ENCODE measurements at places on chromosomes 7 and 10.

- no peak for DNase-seq
These were observed 83.7 kb upstream of the ATP6V0A4 start for GRCh38 chr7:138881579-138882188.

GRCh38 chr7:102417105-102417504 is 16.3 kb upstream of the ORAI2 start:
- DNase-seq: no peak

DNA sequence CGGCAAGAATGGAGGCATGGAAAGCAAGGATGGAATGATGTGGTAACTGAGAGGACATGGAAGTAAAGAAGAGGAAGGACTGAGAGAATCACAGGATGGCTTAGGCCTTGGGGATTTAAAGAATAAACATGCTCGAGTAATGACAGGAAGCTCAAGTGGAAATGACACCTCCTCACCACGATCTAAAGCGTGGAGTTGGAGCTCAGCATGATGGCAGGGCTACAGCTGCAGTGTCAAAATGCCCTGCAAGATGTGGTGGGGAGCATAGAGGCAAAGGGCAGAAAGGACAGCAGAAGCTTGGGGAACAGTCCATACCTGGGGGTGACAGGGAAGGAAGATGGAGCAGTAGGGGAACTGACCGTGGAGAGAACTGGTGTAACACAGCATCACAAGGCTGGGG is 229.5 kb upstream of the PLXNA4 start:
- DNase-seq: no peak

- no peak for DNase-seq
These were observed 17.3 kb upstream of the CSGALNACT2 start for GRCh38 chr10:43120929-43121314.

DNA sequence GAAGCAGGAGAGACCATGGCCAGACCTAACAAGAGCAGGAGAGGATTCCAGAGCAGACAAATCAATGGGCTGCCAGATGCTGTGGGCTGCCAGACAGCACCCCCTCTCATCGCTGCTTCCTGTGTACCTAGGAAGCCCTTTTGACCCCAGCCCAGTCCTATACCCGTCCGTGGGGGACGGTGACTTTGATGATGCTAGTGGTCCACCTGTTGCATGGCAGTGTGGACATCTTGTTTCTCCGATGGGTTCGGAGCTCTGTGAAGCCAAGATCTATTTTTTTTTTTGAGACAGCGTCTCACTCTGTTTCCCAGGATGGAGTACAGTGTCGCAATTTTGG is 18.2 kb upstream of the GDI2 start:
- no peak for DNase-seq

DNA sequence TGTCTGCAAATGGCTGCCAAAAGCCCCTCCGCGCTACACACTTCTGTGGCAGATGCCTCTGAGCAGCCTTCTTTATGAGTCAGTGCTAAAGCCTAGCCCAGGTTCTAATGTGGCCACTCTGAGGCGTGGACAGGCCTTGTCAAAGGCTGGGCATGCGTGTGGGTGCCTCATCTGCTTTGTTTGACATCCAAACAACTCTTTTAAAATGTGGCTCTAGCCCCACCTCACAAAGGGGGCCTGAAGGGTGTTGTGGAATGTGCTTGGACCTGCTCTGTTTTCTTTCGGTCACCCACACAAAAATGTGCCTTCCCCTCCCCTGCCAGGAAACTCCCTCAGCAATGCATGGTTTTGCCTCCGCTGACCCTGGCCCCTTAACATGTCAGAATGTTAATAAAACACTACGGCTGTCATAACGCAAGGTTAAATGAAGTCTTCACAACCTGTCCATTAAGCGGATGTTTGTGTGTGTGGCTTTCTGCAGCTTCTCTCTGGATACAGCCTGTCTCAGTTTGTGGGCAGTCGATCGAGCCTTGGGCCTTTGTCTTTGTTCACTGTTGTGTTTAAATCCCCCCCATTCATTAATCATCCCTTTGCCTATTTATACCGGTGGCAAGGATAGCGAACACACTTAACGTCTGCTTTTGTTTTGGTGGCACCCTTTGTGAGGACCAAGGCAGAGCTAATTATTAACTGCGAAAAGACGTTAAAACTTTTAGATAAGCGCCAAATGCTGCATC is 718.9 kb downstream of the LRMDA start:
- no peak for DNase-seq

DNA sequence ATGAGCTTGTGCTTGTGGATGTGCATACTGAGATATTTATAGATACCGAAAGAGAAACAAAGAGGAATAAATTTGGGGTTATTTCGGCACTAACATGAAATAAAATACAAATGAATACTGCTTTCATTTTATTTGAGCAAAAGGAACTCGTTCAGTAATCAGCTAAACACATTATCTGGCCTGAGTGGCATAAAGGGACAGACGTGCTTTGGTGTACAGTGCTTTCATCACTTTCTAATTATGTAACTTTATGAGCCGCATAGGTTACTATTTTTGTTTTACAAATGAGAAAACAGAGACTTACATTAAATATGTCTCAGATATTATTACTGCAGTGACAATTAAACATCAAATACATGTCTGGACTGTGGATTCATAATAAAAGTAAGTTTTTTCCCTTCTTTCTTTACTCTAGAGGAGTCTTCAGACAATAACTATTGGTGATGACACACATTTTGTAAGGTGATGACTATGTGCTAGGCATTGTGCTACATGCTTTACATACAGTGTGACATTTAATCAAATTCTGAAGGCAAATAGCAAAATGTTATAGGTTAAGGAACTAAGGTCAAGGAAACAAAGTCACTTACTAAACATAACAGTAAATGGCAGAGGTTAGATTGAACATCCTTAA is 503.3 kb downstream of the SORCS1 start:
- DNase-seq: no peak

- DNase-seq: no peak
These were observed 125.3 kb downstream of the ADARB2 start for GRCh38 chr10:1611936-1612550.

- DNase-seq: no peak
These were observed 201.7 kb upstream of the PRSS58 start for GRCh38 chr7:142459551-142459963.

DNA sequence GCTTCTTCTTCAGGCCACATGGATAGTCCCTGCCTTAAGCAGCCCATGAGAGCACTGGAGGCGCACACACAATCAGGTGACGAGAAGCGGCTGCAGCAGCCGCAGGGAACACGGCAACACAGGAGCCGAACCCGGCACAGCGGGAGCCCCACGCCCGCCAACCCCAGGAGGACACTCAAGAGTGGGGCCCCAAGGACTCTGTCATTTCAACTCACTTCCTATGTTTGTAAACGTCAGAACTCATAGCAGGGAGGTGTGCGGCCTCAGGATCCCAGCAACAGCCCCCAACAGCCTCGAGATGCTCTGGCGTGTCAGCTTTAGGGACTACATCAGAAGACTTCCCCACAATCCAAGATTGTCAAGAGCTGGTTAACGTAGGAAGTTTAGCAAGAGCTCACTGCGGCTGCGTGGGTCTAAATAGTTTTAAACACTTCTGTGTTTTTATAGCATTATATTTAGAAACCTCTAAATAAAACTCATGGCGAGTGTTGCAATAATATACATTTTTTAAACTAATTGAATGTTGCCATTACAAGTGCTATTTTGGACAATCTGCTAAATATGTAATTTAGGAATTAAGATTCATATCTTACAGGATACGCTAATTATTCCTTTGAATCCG is 123.4 kb downstream of the MAD1L1 start:
- DNase-seq: no peak

Data from activated naive CD4-positive, alpha-beta T cell treated with anti-CD3 and anti-CD28 coated beads, Interleukin-2, amount 50 U/mL, for 16 hours (primary cell).